ENCODE measurements at places on chromosomes 13 and 19.

GRCh38 chr19:16822648-16823047, 6.5 kb upstream of the SIN3B start:
- DNase-seq, result no peak

DNA sequence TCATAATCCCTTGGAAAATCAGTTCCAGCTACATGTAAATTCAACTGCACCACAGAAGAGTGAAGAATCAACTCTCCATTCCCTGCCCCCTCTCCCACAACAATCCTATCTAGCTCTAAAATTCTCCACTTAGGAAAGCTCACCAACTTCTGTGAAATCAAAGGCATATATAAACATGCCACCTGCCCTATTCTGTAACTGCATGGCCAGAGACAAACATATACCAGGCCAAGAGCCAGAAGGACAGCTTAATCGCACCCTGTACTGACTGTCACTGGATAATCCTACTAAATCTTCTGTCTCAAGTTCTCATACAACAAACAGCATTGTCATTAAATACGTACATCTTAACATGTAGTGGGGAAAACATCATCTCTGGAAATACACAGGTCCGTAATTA, 58.2 kb upstream of the EEF1AKMT1 start:
- no peak for DNase-seq

GRCh38 chr13:30918662-30919405, 12.8 kb downstream of the MEDAG start:
- no peak for DNase-seq

DNA sequence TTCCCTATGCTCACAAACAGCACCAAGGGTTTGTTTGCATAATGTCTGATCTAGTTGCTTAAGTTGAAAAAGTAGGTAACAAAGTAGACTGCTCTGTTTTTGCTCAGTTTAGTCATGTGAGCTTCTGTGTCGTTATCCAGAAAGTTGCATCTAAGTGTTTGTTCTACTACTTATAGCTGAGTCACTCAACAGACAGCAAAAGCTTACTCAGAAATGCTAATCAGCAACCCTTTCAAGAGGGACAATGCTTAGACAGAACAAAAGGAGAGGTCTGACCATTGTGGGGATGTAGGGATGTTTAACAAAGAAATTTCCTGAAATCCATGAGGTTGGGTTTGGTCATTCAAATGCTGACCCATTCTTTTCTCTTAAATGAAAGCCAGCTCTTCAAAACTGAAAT, 106.4 kb downstream of the ATP8A2 start:
- DNase-seq, result no peak

Data from RPMI8226 (cell line).